CD4-positive, CD25-positive, alpha-beta regulatory T cell (primary cell): ENCODE measurements at places on chromosomes 12 and 14.
A peak's percentile ranks its signal among the peaks of the same experiment; 100 is the strongest.

DNA sequence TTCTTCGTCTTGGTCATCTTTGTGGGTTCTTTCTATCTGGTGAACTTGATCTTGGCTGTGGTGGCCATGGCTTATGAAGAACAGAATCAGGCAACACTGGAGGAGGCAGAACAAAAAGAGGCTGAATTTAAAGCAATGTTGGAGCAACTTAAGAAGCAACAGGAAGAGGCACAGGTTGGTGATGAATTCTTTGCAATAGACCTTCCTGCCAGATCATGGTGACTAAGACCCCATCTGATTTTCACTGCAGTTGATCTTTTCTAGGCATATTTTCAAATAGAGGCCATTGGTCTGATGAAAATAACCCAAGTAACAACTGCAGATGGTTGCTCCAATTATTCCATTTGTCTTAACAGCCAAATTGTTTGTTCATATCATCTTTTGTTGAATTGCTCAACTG lies 114.4 kb downstream of the SCN8A start:
- H3K4me3 ChIP-seq: no peak overlapping the region
- no peak overlapping the region for H3K27ac ChIP-seq
- H3K27me3 ChIP-seq: peaks cover 2% of the 10 kb centered on the region
- no peak for DNase-seq

DNA sequence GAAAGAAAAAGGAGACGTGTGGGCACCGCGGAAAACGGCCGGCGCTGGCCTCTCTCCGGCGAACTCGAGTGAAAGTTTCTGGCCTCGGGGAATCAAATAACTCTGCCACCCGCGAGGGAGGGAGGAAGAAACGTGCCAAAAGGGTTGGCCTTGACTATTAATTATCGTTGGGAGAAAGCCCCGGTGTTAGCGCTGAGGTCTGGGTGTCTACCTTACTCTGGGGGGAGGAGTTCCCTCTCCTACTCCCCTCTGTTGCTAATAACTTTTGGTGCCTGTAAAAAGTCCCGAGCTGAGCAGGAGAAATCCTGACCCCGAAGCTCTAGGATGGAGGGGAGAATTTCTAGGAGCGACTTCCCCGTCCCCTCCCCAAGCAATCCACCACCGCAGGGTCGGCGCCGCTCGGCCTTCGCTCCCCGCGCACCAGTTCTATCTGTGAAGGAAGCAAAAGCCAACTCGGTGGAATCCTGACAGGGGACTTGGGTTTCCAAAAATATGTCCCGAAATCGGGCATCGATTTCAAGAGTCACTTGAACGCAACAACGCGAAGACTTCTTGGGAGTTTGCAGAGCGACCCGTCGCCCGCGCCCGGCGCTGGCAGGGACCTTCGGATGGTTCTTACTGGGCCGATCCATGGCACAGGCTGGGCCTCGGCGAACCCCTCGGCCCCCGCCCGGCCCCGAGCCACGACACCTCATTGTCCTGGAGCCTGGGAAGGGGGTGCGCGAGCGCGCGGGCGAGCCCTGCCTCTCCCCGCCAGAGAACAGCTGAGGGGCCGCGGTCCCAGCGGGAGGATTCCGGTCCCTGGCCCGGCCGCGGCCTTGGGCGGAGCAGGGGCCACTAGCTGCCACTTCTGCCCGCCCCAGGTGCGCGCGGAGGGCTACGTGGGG lies 1.7 kb downstream of the OTX2 start:
- peaks cover 45% of the 10 kb centered on the region for H3K27me3 ChIP-seq
- peaks cover 9% of the 10 kb centered on the region for H3K4me1 ChIP-seq
- H3K36me3 ChIP-seq: no peaks in the 10 kb centered on the region
- no peak overlapping the region for H3K4me3 ChIP-seq
- no peak overlapping the region for H3K27ac ChIP-seq
- DNase-seq: no peak

- no peaks in the 10 kb centered on the region for H3K27me3 ChIP-seq
- DNase-seq: no peak
- peaks cover 5% of the 10 kb centered on the region for H3K4me1 ChIP-seq
These were observed 8.3 kb upstream of the KLHL42 start for GRCh38 chr12:27771481-27772327.

- H3K27me3 ChIP-seq: no peaks in the 10 kb centered on the region
- no peaks in the 10 kb centered on the region for H3K4me1 ChIP-seq
- no peak for DNase-seq
- peaks cover 8% of the 10 kb centered on the region for H3K36me3 ChIP-seq
These were observed 93.3 kb downstream of the CIT start for GRCh38 chr12:119783787-119784186.

DNA sequence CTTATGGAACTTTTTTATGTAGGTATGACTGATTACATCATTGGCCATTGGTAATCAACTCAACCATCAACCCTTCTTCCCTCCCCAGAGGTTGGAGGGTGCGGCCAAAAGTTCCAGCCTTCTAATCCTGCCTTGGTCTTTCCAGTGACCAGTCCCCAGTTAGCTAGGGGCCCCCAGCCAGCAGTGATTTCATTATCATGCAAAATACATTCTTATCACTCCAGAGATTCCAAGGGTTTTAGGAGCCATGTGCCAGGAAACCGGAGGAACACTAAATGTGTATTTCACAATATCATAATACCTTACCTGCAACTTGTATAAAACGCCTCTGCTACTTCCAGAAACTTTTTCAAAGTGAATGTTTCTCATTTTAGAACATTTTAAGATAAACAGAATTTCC lies 181.5 kb upstream of the PELI2 start:
- H3K27me3 ChIP-seq: no peaks in the 10 kb centered on the region
- no peaks in the 10 kb centered on the region for H3K36me3 ChIP-seq
- no peak for DNase-seq
- no peak overlapping the region for H3K4me3 ChIP-seq
- no peak overlapping the region for H3K27ac ChIP-seq

DNA sequence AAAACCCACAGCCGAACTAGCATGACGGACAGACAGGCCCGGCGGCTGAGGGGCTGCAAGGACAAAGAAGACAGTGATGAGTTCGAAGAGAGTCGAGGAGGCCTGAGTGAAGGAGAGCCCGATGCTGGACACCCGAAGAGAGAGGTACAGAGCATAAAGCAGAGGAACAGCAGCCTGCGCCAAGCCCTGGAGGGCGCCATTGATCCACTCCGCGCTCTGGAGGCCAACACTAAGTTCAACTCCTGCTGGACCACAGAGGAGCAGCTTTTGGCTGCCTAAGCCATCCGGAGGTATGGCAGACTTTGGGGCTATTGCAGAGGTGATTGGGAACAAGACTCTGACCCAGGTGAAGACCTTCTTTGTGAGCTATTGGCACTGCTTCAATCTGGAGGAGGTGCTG lies 7.8 kb upstream of the PLXNC1 start:
- no peaks in the 10 kb centered on the region for H3K36me3 ChIP-seq
- no peak overlapping the region for H3K4me3 ChIP-seq
- H3K4me1 ChIP-seq: no peaks in the 10 kb centered on the region
- no peak overlapping the region for H3K27ac ChIP-seq

- no peak for DNase-seq
- no peak overlapping the region for H3K27ac ChIP-seq
- no peaks in the 10 kb centered on the region for H3K36me3 ChIP-seq
These were observed 46.0 kb downstream of the FAM222A start for GRCh38 chr12:109759595-109759994.

GRCh38 chr14:21933681-21934080 lies 260.1 kb upstream of the OR4E1 start:
- H3K27me3 ChIP-seq: no peaks in the 10 kb centered on the region
- no peak overlapping the region for H3K4me3 ChIP-seq
- peak; percentile 22 for DNase-seq
- H3K36me3 ChIP-seq: no peaks in the 10 kb centered on the region
- no peak overlapping the region for H3K27ac ChIP-seq

DNA sequence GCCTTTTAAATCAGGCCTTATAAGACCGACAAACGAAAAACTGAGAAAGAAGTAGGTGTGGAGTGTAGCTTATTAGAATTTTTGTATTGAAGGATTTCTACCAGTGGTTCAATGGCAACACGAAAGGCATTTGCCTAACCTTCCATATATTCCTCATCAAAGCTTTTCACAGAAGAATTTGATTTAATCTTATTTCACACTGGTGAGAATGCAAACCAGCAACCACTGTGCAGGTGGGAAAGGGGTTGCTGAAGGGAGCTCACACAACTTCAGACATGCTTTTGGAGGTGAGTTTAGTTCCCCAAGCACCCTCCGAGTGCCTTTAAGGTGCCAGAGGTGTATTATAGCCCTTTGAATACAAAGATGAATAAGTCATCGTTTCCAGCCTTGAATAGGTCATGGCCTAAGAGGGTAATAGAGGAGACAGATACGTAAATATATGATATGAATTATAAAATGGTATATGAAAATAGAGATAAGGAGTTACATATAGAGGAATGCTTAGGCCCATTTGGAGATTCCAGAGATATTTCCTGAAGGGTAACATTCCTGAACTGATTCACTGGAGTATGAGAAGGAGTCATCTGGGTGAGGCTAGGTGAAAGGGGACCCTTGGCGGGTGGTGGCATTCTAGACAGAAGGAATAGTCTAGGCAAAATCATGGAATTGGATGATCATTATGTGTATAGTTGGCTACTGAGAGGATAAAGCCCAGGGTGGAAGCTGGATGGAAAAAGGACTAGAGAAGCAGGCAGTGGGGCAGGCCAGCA lies 6.4 kb downstream of the ERP27 start:
- no peak overlapping the region for H3K4me3 ChIP-seq
- H3K27ac ChIP-seq: no peak overlapping the region
- H3K27me3 ChIP-seq: no peaks in the 10 kb centered on the region
- peaks cover 89% of the 10 kb centered on the region for H3K36me3 ChIP-seq
- no peak for DNase-seq

DNA sequence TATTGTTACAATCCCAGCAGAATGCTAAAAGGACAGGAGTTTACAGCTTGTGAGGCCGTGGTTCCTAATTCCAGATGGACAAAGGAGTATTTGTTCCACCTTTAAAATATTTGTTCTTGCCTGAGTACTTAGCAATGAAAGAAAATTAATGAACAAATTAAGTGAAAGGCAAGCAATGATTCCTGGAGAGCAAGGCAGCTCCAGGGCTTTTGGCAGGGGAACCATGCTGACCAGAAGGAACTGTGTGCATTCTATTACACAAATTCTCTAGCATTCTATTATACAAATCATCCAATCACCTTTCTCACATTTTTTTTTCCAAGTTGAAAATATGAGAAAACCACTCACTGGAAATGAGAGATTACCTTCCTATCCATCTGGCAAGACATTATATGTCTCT lies 1.8 kb upstream of the BMAL2 start:
- no peak overlapping the region for H3K27ac ChIP-seq
- peaks cover 12% of the 10 kb centered on the region for H3K4me1 ChIP-seq
- H3K36me3 ChIP-seq: no peaks in the 10 kb centered on the region

GRCh38 chr12:108387771-108388170 lies 48.7 kb upstream of the CMKLR1 start:
- H3K4me1 ChIP-seq: no peaks in the 10 kb centered on the region
- H3K27ac ChIP-seq: no peak overlapping the region
- no peak for DNase-seq
- peaks cover 3% of the 10 kb centered on the region for H3K27me3 ChIP-seq
- no peak overlapping the region for H3K4me3 ChIP-seq
- no peaks in the 10 kb centered on the region for H3K36me3 ChIP-seq

DNA sequence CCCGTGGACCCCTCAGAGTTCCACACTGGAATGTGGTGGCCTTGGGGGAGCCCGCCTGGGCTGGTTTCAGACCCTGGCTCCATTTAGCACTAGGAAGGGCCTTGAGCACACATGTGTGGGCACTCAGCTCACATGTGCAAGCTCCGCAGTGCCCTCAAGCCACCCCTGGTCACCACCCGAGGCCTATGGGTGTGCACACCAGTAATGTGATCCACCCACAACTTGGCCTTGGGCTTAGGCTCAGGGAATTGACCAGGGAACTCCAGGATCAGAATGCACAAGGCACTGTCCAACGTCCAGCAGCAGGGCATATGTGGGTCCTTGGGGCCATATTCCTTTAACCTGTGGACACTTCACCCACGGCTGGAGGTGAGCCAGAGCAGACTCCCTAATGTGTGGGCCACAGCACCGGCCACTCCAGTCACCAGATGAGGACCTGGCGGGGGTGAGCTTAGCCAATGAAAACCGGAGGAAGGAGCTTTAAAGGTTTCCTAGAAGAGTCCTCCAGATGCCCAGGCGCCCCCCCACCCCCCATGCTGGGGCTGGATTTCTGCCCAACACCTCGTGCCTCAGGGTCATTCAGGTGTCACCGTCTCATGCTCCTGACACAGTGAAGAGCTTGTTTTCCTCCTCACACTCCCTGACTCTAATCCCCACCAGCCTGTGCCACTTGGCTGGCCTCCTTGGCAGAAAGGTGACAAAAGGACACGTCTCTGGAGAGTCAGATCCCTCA lies 209.2 kb downstream of the ZFP36L1 start:
- no peak overlapping the region for H3K27ac ChIP-seq
- no peaks in the 10 kb centered on the region for H3K4me1 ChIP-seq
- no peak for DNase-seq
- no peak overlapping the region for H3K4me3 ChIP-seq
- no peaks in the 10 kb centered on the region for H3K36me3 ChIP-seq
